ENCODE measurements at places on chromosomes 4 and X.
A peak's percentile ranks its signal among the peaks of the same experiment; 100 is the strongest.

DNA sequence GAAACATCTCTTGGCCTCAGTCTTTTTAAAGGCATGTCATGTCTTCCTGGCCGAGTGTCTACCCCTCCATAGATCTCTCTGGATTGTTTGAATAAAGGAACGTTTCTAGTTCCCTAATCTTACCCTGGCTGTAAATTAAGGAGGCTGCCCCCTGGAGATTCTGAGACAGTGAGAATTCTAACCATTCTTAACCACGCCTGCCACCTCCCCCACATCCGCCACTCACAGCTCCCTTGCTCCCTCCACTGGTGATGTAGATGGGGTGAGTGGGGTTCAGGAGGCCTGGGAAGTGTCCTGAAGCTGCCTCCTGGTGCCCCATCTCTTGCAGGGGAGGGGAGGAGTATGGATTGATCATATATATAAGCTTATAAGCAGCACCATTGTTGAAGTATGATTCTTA, 48.0 kb upstream of the TRIM2 start:
- H3K4me3 ChIP-seq, result no peak overlapping the region
- H3K27ac ChIP-seq, result no peak overlapping the region
- H3K27me3 ChIP-seq, result peaks cover 42% of the 10 kb centered on the region
- peak; percentile 59 for DNase-seq
- no peaks in the 10 kb centered on the region for H3K36me3 ChIP-seq

- peaks cover 5% of the 10 kb centered on the region for H3K27me3 ChIP-seq
- H3K36me3 ChIP-seq, result no peaks in the 10 kb centered on the region
- H3K4me1 ChIP-seq, result peaks cover 37% of the 10 kb centered on the region
- DNase-seq, result no peak
- H3K27ac ChIP-seq, result no peak overlapping the region
- H3K4me3 ChIP-seq, result no peak overlapping the region
Observed at GRCh38 chr4:159106636-159107035, 3.8 kb downstream of the RAPGEF2 start.

DNA sequence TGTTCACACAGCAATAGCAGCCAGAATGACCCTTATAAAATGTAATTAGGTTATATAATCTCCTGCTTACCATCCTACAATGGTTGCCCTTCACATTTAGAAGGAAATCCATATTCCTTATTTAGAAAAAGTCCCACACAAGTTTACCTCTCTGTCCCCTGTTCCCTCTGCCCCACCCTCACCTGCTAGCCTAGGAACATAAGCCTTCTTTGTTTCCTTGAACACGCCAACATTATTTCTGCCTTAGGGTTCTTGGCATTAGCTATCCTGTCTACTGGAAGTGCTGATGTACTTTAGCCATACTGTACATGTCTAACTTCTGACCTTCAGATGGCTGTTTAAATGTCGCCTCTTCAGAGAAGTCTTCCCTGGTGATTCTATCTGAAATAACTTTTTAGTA, 28.4 kb upstream of the USP53 start:
- no peaks in the 10 kb centered on the region for H3K4me1 ChIP-seq
- no peak overlapping the region for H3K27ac ChIP-seq
- DNase-seq, result no peak

DNA sequence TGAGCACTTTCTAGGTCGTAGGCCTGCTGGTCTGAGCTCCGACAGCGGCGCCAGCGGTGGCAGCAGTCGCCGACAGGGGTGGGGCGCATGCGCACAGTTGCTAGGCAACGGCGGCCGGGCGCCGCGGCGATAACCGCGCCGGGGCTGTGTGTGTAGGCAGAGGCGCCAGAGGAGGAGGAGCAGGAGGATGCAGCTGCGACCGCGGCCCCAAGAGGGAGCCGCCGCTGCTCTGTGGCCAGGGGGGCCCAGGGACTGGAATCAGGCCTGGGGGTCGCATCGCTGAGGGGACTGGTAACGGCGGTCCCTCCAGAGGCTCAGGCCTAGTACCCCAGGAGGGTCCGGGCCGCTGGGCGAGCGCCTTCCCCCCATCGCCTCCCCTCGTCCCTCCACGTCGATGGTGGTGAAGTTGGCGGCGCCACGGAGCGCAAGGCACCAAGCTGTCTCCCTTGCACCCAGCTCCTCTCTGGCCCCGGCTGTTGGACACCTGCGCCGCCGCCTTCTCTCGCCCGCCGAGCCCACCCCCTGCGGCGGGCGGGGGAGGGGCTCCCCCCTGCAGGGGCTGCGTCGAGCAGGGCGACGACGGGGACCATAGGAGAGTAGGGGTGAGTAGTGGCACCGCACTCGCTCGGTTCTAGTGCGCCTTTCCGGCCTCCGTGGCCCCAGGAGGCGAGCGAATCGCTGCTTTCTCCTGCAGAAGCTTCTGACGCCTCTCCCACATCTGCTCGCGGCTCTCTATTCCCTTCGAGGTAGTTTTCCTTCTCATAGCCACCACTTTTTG, 58.6 kb upstream of the ZC4H2 start:
- H3K4me3 ChIP-seq, result peak within 1 kb of the TSS; percentile 89
- peaks cover 2% of the 10 kb centered on the region for H3K36me3 ChIP-seq
- H3K4me1 ChIP-seq, result peaks cover 13% of the 10 kb centered on the region

DNA sequence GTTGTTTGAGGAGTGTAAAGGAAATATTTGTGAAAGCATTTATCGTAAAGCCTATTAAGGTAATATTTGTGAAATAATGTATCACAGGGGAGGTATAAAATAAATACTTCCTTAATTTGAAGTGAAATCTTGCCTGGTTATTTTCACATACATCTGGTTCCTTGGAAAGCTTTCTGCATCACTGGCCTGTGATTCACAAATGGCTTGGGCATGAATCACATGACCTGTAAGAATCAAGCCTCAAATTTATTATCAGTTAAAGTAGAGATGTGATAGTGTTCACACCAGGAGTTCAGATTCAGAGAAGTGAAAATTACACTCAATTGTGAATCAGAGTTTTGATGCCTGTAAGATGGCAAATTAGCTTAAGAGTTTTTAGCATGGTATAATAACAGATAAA, 1911.4 kb downstream of the STIM2 start:
- H3K27ac ChIP-seq, result no peak overlapping the region
- no peaks in the 10 kb centered on the region for H3K27me3 ChIP-seq
- no peaks in the 10 kb centered on the region for H3K4me1 ChIP-seq
- no peak for DNase-seq
- no peak overlapping the region for H3K4me3 ChIP-seq

DNA sequence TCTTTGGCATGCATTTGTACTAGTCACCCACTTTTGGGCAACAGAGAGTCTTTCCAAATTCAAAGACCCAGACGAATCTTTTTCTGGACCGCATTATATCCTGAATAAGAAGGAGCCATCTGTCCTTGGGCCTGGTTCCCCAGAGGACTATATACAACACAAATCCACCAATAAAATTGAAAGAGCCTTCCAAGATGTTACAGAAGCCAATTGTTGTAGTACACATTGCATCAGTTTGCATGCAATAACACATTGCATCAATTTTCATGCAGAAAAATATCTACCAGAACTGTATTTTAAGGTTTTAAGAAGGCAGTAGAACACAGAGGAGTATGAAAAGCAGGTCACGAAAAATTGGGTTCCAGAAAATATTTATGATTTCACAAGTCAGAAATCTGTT, 203.2 kb downstream of the HTR2C start:
- no peaks in the 10 kb centered on the region for H3K4me1 ChIP-seq
- H3K27me3 ChIP-seq, result no peaks in the 10 kb centered on the region
- H3K27ac ChIP-seq, result no peak overlapping the region
- no peak overlapping the region for H3K4me3 ChIP-seq

GRCh38 chr4:25949173-25949748, 35.2 kb downstream of the SMIM20 start:
- peaks cover 25% of the 10 kb centered on the region for H3K27me3 ChIP-seq
- no peak overlapping the region for H3K4me3 ChIP-seq
- no peaks in the 10 kb centered on the region for H3K36me3 ChIP-seq

DNA sequence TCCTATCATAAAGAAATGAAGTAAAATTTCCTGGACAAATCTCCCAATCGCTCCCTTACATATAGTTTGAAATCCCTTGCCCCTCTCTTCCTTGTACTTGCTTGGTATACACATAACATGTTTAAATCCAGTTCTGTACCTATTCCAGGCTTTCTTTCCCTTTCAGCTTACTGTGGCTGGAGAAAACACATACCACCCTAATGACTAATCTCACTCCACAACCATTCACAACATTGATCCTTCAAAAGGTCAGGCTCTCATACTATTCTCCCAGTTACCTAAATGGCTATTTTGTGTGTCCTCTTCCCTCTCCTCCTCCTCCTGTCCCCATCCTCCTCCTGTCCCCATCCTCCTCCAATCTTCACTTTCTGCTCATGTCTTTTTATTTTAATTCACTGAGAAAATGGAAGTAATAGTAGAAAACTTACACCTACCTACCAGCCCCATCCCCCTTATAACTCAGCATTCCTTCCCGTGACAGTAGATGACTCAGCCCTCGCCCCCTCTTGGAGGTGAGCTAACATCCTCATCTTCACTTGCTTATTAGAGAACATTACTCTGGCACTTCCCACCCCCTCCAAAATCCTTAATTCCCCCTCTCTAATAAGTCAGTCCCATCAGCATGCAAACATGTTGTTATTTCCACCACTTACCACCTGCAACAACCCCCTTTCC, 77.5 kb downstream of the IL15 start:
- no peak for DNase-seq
- no peaks in the 10 kb centered on the region for H3K4me1 ChIP-seq
- no peaks in the 10 kb centered on the region for H3K36me3 ChIP-seq
- H3K4me3 ChIP-seq, result no peak overlapping the region
- H3K27ac ChIP-seq, result no peak overlapping the region

DNA sequence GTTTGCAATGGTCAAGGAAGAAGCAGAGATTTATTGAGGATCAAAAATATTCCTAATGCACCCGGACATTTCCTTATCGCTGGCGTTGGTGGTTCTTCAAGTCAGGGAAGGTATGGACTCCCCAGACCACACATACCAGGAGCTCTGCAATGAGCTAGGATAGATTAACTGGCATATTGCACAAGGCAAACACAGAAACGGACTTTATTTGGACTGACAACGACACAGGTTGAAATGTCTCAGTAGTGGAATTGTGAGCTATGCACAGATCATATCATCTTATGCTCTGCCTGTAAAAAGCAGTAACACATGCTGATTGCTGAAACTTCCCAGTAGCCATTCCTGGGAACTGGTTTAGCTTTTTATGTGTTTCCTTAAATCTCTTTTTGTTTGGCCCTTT, 1.7 kb downstream of the TSPAN7 start:
- H3K27me3 ChIP-seq, result peaks cover 15% of the 10 kb centered on the region
- H3K36me3 ChIP-seq, result no peaks in the 10 kb centered on the region
- no peak for DNase-seq
- no peak overlapping the region for H3K4me3 ChIP-seq
- peaks cover 3% of the 10 kb centered on the region for H3K4me1 ChIP-seq

- H3K36me3 ChIP-seq, result no peaks in the 10 kb centered on the region
- no peaks in the 10 kb centered on the region for H3K27me3 ChIP-seq
- DNase-seq, result no peak
- H3K4me3 ChIP-seq, result no peak overlapping the region
- H3K4me1 ChIP-seq, result no peaks in the 10 kb centered on the region
Observed at GRCh38 chr4:38621028-38621684, 42.8 kb upstream of the KLF3 start.

- H3K4me3 ChIP-seq, result no peak overlapping the region
- H3K27me3 ChIP-seq, result no peaks in the 10 kb centered on the region
- no peak for DNase-seq
- H3K36me3 ChIP-seq, result no peaks in the 10 kb centered on the region
Observed at GRCh38 chr4:59987289-59987688, 1212.8 kb upstream of the ADGRL3 start.

GRCh38 chrX:74493806-74494205, 72.5 kb downstream of the SLC16A2 start:
- H3K27ac ChIP-seq, result no peak overlapping the region
- no peak for DNase-seq
- no peak overlapping the region for H3K4me3 ChIP-seq
- no peaks in the 10 kb centered on the region for H3K27me3 ChIP-seq

GRCh38 chr4:153748378-153748777, 11.4 kb downstream of the RNF175 start:
- peaks cover 17% of the 10 kb centered on the region for H3K27me3 ChIP-seq
- no peak overlapping the region for H3K4me3 ChIP-seq
- H3K4me1 ChIP-seq, result no peaks in the 10 kb centered on the region
- no peaks in the 10 kb centered on the region for H3K36me3 ChIP-seq

DNA sequence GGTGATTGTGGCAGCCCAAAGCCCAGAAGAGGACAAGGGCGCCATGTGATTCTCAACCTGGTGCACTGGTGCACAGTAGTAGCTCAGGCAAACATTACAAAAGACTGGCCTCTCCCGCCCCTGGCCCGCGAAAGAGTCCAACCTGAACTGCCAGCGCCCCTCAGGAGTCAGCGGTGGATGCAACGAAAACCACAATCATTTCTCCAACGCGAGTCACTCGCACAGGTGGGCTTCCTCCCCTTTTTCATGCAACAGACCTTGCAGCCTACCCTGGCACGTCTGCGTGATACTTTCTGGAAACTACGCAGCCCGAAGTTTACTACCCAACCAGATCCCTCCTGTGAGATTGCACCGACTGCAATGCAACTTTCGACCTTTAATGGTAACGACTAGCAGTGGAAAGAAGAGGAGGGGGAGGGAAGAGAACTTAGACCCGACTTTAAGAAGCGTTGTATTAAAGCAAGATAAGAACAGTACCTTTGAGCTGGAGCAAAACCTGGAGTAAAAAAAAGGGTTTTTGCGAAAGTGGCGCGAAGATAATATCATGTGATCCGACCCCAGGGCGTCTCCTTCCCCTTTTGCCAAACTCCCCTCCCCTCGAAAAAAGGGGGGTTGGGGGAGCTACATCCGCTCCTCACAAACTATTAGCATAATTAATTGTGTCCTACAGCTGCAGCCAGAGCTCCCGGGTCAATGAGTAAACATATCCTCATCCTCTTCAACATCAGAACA, 63.3 kb upstream of the CCDC160 start:
- peaks cover 27% of the 10 kb centered on the region for H3K4me1 ChIP-seq
- peak overlapping the region; percentile 93 for H3K27ac ChIP-seq
- peaks cover 6% of the 10 kb centered on the region for H3K27me3 ChIP-seq
- peaks cover 32% of the 10 kb centered on the region for H3K36me3 ChIP-seq

GRCh38 chr4:97142893-97143292, 1000.4 kb downstream of the STPG2 start:
- no peaks in the 10 kb centered on the region for H3K4me1 ChIP-seq
- H3K27ac ChIP-seq, result no peak overlapping the region
- H3K4me3 ChIP-seq, result no peak overlapping the region
- DNase-seq, result no peak

- no peak for DNase-seq
- H3K36me3 ChIP-seq, result peaks cover 15% of the 10 kb centered on the region
- H3K27me3 ChIP-seq, result no peaks in the 10 kb centered on the region
- H3K4me1 ChIP-seq, result peaks cover 19% of the 10 kb centered on the region
- peak overlapping the region; percentile 92 for H3K4me3 ChIP-seq
Observed at GRCh38 chrX:152831391-152831790, 528 bp downstream of the NSDHL start.

DNA sequence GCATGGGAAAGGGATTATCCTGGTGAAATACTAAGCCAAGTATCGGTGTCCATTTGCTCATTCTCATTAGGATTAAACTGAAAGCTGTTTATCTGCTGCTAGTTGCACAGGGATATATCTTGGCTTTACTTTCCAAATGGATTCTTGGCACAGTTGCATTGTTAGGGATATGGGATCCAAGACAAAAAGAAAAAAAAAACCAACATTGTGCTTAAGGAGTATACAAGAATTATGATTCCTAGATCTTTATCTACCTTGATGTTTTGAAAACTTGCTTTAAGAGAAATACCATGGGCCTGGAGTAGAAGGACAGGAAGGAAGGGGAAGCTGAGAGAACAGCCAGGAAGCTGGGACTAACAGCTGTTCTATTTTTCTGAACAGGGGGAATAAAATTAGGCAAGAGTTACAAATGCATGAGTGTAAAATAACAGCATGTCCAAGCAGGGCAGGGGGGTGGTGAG, 107.6 kb downstream of the ATXN3L start:
- H3K36me3 ChIP-seq, result no peaks in the 10 kb centered on the region
- DNase-seq, result no peak
- H3K4me1 ChIP-seq, result peaks cover 2% of the 10 kb centered on the region
- H3K27me3 ChIP-seq, result no peaks in the 10 kb centered on the region

Measured in activated CD8-positive, alpha-beta T cell treated with anti-CD3 and anti-CD28 coated beads, Interleukin-2, amount 10 ng/mL, durations not matched to agents 7 days and 5 days (primary cell).